ENCODE measurements at places on chromosomes 2 and 18.

DNA sequence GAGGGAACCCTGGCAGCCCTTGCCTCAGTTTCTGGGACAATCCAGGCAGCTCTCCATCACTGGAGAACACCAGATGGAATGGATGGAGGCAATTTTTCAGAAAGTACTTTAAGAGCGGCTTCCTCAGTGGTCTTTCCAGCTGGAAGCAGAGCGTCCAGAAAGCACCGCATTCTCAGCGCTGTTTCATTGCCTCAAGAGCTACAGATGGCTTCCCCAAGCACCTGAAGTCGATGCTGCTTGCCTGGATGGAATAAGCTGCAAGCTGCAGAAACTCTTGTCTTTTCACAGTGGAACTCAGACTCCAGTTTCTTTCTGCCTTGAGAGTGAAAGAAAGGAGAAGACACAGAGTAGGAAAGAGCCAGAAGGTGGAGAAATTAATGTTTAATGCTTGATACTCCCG, 766.9 kb downstream of the TDRD15 start:
- no peak for DNase-seq

DNA sequence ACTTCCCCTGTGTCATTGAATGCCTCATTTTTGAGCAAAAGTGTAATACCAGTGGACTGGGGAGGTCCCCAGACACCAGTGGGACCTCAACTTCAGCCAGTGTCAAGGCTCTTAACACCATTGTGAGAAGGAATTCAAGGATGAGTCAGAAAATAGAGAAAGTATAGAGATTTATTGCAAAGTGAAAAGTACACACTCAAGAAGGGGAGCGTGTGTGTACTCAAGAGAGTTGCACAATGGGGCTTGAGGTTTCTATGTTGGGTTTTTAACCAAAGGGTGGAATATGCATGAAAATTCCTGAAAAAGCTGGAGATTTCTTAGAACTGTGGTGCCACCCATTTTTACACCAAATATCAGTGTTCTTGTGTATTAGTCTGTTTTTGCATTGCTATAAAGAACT, 81.9 kb downstream of the ADCYAP1 start:
- no peak for DNase-seq

GRCh38 chr18:41906528-41907146, 48.4 kb upstream of the PIK3C3 start:
- peak; percentile 47 for DNase-seq

- no peak for DNase-seq
Observed at GRCh38 chr18:65749841-65750240, 971 bp upstream of the CDH7 start.

GRCh38 chr2:29777161-29777560, 144.2 kb downstream of the ALK start:
- no peak for DNase-seq

GRCh38 chr2:20128506-20129330, 77.3 kb upstream of the LAPTM4A start:
- DNase-seq = no peak

- no peak for DNase-seq
Observed at GRCh38 chr2:37556256-37556655, 115.2 kb downstream of the CDC42EP3 start.

DNA sequence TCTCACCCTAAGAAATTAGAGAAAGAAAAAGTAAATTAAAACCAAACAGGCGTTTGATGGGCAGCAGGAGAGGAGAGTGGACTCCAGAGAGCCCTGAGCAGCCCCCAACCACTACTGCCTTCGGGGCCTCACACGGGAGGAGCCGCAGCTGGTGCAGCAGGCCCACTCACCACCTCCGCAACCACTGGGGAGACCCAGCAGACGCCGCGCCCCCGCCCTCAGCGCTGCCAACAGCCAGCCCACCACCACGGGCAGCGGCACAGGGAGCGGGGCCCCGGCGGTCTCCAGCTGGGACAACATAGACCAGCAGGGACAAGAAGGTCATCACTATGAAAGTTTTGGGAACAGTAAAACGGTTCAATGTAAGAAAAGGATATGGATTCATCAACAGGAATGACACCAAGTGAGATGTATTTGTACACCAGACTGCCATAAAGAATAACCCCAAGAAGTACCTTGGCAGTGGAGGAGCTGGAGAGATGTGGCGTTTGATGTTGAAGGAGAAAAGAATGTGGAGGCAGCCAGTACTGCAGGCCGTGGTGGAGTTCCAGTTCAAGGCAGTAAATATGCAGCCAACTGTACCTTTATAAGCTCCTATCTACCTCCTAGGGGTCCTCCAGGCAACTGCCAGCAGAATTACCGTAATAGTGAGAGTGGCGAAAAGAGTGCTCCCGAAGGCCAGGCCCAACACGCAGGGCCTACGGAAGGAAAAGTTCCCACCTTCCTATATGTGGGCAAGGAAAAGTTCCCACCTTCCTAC, 76.5 kb downstream of the OLA1 start:
- DNase-seq = no peak

GRCh38 chr2:140491876-140492275, 1638.9 kb downstream of the LRP1B start:
- DNase-seq = no peak

DNA sequence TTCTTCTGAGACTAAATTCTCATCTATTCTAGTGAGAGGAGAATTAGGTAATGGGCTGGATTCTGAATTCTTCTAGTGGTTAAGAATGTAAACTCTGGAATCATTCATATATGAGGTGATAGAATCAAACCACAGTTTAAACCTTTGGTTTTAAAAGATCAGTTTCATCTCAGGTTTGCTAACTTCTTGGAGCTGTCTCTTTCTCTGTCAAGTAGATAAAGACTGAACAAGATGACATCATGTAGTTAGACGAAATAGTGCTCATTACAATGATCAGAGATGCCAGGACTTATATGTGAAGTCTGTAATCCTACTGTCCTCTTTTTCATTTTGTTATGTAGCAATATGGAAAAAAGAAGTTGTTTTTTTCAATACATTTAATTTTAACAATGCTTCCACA, 4.9 kb downstream of the CEBPZOS start:
- no peak for DNase-seq

- DNase-seq = peak; percentile 71
Observed at GRCh38 chr18:11857177-11857887, 6.1 kb downstream of the CHMP1B start.

GRCh38 chr2:212923393-212923792, 228.0 kb downstream of the IKZF2 start:
- DNase-seq = no peak

- DNase-seq = peak; percentile 66
Observed at GRCh38 chr2:28958689-28959088, 22.4 kb upstream of the TOGARAM2 start.
